ENCODE measurements at places on chromosomes 7 and 10.

GRCh38 chr10:47164126-47164799 is 135.7 kb upstream of the GDF10 start:
- no peak for DNase-seq

GRCh38 chr10:119714484-119714816 is 11.4 kb upstream of the INPP5F start:
- DNase-seq: no peak

- DNase-seq: no peak
Observed at GRCh38 chr7:77644774-77645173, 51.5 kb upstream of the RSBN1L start.

GRCh38 chr7:39958038-39958437 is 8.0 kb downstream of the CDK13 start:
- no peak for DNase-seq

GRCh38 chr10:29807163-29807806 is 172.5 kb upstream of the SVIL start:
- DNase-seq: no peak

- peak; percentile 11 for DNase-seq
Observed at GRCh38 chr7:151992375-151992774, 33.1 kb upstream of the GALNT11 start.

- DNase-seq: no peak
Observed at GRCh38 chr7:130293521-130293920, 560 bp downstream of the CPA4 start.

GRCh38 chr10:133231946-133232574 is 2.0 kb downstream of the UTF1 start:
- DNase-seq: no peak

DNA sequence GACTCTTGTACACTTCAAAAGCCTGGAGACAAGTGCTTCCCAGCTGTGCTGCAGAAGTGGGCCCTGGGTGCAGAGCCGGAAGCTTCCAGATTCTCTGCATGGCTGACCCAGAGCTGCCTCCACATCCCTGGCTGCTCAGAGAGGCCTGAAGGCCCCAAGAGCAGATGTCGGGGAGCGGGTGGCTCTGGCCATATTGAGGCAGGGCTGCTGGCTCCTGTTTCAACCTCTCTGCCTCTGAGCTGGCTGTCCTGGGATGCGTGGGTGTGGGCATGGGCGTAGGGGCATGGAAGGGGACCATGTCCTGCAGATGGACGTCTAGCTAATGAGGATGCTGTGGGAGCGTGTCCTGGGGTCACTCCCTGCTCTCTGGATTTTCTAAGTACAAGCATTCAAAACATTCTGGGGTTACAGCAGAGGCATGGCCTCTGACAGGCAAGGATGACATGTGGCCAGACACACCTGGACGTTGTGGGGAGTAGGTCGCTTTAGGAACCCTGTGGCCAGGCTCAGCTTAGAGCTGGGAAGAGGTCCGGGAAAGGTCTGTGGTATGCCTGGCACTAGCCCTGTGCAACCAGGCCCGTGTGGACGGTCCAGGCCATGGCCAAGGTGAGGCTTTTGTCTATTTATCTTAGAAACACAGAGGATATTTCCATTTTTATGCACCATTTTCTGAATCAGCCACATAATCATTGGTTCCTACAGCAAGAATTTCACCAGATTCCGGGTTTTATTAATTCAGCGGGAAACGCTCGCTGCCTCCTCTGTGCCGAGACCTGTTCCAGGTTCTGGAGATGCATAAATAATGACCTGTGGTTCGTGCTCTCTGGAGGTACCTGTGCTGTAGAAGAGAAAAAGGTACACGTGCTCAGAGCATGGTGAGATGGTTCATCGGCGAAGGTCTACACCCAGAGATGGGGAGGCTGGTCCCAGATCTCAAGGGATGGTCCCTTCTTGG is 361.1 kb downstream of the GLRX3 start:
- DNase-seq: no peak

DNA sequence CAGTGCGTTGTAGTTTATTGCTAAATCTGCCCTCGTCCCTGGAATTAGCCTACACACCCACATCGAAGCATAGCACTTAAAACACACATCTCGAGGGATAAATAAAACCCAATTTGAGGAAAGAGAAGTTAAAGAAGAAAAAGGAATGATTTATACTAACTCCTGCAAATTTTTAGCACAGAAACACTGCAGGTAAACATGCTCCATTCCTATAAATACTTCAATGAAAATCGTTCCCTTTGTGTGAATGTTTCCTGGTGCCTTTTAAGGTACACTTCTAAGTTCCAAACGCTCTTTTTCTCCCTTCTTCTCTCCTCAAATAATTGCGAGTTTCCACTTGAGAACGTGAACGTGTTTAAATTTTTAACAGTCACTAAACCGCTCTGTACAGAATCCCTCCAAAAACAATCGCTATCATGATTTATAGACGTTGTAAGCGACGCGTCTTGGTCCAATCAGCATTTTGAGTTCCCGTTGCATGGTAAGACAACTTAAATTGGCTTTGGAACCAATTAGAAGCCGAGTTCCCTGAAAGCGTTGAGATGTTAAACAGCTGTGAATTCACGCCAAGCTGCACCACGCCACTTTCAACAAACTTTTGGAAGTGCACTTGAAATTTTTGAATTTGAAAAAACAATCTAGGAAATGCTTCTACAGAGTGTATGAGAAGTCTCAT is 12.5 kb upstream of the EBLN1 start:
- no peak for DNase-seq

- peak; percentile 40 for DNase-seq
Observed at GRCh38 chr10:70381471-70382421, 679 bp downstream of the LRRC20 start.

DNA sequence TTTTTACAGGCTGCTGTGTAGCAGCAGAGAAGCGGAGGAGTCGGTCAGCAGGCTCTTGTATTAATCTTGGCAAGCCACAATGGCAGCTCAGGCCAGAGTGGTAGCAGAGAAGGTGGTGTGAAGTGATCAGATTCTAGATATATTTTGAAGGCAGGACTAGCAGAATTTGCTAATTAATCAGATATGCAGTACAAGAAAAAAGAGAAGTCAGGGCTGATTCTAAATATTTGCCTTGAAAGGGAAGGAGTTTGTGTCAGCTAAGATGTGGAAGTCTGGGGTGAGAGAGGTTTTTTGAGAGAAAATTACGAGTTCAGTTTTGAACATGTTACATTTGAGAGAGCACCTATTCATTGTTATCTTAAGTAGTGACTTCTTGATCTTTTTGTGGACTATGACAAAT is 176.3 kb downstream of the WNT2 start:
- DNase-seq: no peak

DNA sequence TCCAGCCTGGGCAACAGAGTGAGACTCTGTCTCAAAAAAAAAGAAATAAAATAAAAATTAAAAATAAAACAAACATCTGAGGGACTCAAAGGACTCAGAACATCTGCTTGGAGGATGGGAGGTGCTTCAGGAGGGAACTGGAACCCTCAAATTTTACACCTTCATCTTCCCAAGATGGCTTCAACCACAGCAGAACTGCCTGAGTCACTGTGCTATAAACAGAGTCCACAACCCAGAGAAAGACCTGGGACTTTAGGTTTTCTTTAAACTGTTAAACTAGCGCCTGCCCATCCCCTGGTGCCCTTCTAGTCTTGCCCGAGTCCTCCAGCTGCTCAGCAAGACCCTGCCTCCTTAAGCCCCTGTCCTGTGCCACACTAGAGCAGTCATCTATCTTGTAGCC is 40.8 kb downstream of the RGS10 start:
- no peak for DNase-seq

DNA sequence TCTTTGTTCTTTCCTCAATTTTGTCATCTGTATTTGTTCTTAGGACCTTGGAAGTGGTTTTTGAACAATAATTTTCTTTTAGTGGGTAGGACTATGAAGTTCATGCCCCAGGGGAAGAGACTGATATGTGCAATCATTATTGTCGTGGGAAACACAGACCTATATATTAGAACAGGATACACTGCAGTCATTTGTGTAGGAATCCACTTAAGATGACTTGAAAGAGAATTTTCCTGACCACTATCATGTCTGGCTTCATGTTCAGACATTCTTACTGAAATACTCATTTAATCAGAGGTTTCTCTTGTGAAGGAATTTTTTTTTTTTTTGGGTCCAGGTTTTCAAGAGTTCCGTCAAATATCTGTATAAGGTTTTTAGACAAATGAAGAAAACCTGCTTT is 163.6 kb downstream of the SUGCT start:
- no peak for DNase-seq

- DNase-seq: no peak
Observed at GRCh38 chr10:101629837-101630632, 41.9 kb downstream of the DPCD start.

- no peak for DNase-seq
Observed at GRCh38 chr7:155509359-155509724, 37.0 kb downstream of the CNPY1 start.
